ENCODE measurements at places on chromosomes 7 and 10.

DNA sequence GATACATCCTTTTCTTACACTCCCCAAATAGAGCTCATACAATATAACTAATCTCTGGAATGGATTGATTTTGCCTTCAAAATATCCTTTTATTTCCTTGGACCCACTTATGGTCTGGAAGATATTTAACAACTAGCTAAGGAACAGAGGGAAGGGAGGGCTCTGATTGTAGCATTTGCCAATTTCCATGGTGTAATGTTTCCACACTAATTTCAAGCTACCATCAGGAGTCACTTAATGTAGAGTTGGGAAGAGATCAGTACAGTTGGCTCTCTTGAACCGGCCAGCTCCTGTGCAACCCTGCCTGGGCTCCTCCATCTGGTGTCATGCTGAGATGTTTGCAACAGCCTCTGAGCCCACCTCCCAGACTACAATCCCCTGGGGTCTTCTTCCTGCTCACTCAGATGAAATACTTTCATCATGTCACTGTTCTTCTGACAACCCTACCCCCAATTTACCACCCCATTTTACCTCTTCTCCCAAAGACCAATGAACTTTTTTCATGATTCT is 8.0 kb upstream of the IL6 start:
- DNase-seq = no peak

GRCh38 chr10:48505394-48506112 is 99.3 kb downstream of the ARHGAP22 start:
- DNase-seq = no peak

DNA sequence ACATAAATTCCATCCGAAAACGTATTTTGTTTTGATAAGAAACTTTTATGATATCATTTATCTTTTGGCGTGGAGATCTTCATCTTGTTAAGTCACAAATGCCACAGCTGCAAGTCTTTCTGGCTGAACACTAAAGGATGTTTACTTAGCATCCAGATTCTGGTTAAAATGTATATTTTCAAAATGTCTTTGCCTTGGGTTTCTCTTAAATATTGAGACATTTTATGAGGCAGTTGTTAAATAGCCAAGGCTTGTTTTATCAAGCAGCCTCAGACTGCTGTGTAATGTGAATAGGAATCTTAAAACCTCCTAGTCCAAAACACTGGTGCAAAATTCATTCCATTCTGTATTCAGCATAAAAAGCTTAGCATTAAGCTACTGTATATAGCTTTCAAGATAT is 136.3 kb upstream of the FZD1 start:
- no peak for DNase-seq

DNA sequence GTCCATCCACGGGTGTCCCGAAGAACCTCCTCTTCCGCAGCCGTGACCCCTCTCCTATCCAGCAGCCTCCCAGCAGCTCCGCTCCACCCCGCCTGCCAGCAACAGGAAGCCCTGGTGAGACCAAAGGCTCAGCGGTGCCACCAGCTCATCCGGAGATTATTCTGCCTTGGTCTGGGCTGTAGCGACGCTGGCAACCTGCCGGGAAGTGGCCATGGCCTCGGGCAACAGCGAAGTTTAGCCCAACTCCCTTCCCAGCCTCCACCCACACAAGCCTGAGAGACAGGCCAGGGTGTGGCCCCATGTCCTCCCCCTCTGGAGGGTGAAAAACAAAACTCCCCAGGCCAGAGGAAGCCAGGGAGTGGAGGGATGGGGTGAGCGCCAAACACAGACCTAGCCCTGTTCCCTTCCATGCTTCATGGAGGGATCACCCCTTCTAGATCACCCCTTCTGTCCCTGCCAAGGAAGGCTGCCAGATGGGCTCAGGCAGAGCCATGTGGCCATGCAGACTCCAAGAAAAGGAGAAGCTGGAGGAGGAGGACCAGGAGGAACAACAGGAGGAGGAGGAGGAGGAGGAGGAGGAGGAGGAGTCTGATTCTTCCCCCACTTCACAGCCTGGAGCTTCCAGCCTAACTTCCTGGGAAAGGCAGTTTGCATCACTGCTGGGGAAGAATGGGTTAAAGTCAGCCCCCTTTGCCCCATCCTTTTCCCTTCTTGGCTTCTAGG is 918 bp downstream of the CALHM2 start:
- peak; percentile 80 for DNase-seq

DNA sequence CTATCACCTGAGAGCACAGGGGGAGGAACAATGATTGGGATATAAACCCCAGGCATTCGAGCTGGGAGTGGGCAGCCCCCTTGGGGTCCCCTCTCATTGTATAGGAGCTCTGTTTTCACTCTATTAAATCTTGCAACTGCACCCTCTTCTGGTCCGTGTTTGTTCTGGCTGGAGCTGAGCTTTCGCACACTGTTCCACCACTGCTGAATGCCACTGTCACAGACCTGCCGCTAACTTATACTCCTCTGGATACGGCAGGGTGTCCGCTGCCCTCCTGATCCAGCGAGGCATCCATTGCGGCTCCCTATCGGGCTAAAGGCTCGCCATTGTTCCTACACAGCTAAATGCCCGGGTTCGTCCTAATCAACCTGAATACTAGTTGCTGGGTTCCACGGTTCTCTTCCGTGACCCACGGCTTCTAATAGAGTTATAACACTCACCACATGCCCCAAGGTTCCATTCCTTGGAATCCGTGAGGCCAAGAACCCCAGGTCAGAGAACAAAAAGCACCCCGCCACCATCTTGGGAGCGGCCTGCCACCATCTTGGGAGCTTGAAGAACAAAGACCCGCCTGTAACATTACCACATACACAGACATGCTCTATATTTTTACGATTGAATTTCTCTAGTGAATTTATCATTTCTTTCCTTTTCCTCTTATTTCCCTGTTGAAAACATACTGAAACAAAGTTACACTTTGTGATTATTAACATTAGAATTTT is 9.0 kb downstream of the ZWINT start:
- no peak for DNase-seq

GRCh38 chr7:149774237-149775175 is 1.1 kb upstream of the ZNF467 start:
- DNase-seq = peak; percentile 5

GRCh38 chr7:115973406-115973805 is 57.2 kb downstream of the TFEC start:
- DNase-seq = no peak

GRCh38 chr7:84876061-84876821 is 310.6 kb downstream of the SEMA3D start:
- DNase-seq = no peak

DNA sequence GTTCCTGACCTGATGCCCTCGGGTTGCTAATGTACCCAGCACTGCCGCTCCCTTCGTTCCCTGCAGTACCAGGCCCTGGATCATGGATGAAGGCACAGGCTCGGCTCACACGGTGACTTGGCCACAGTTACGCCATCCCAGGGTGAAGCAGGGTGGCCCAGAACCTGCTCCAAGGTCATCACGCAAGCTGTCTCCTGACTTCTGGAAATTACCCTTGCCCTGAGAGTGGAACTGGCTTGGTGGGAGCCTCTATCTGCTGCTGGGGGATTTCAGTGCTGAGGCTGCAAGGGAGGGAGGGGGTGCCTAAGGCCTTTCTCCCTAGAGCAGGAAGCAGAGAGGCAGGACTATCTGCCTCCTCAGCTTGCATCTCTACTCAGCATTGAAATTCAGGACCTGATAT is 36.6 kb downstream of the FIGNL1 start:
- DNase-seq = no peak

GRCh38 chr7:128247108-128247507 is 6.0 kb downstream of the LEP start:
- DNase-seq = no peak

- DNase-seq = no peak
Measured at GRCh38 chr10:116615199-116615776, 5.5 kb upstream of the PNLIPRP2 start.

DNA sequence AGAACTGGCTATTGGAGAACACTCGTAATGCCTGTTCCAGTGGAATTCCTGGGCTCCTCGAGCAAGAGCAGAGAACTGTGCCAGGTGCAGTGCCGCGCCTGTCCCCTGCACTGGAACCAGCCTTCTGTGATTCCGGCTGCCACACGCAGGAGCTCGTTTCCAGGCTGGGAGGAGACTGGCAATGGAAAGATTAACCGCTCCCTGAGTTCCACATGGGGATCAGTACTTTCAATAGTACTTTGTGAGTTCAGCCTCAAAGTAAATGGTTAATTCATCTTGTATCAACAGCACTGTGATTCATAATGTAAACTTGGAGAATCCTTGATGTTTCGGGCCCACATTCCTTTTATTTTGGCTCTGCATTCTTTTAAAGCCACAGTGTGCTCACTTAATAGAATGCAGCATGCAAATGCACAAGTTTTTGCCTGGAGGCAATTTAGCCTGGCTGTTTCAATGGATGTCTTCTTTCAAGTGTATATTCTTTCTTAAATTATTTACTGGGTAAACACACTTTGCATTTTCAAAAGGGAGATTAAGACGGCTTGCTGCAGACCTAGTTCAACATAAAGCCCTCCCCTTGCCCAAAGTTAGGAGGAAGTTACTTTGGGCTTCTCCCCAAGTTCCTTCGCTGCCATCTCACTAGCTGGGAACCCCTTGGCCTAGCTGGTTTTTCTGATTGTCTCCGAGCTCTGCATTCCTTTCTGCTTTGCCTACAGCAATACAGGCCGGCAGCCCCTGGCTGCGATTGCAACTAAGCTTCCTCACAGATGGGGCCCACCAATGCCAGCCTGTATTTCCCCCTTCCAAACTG is 138.1 kb upstream of the TCF7L2 start:
- DNase-seq = peak; percentile 97
